HCEC 1CT (cell line): ENCODE measurements at places on chromosomes 4 and X.

- DNase-seq: no peak
These were observed 91.9 kb downstream of the TSPAN5 start for GRCh38 chr4:98566361-98567008.

DNA sequence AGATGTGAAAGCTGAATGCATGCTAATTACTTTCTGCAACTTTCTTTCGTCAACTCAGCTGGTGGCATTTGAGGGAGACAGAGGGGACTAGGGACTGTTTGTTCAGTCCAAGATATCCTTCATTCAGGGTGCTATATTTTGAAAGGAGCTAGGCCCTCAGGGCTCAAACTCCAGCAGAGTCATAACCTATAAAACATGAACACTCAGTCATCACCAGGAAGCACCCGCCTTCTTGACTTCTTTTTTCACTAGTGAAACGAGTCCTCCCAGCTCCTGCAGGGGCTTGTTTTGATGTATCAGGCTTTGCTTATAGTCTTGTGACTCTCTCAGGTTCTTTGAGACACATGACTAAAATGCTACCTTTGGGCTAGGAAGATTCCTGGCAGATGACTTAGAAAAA is 230.6 kb downstream of the PCDH7 start:
- no peak for DNase-seq

GRCh38 chr4:125021189-125021588 is 293.6 kb upstream of the FAT4 start:
- DNase-seq: no peak

DNA sequence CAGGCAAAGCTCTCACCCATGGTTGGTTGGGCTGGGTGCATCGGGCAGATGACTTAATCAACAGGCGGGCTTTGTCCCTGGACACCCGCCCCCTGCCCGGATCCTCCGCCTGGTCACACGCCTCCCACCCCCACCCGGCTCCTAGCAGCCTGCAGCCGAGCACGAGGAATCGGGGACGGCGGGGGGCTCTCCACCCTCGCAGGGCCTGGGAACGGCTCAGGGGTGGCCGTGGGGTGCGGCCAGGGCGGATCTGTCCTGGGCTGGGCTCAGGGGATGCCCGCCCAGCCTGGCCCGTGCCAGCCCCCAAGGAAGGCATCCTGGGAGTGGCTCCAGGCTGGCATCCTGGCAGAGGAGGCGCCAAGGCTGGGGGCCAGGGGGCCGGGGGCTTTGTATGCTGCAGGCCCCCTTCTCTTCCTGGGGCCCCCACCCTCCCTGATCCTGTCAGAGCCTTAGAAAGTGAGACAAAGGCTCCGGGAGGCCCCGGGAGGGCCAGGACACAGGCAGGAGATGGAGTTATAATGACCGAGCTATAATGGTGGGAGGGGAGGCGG is 32.5 kb upstream of the FGFR3 start:
- no peak for DNase-seq

DNA sequence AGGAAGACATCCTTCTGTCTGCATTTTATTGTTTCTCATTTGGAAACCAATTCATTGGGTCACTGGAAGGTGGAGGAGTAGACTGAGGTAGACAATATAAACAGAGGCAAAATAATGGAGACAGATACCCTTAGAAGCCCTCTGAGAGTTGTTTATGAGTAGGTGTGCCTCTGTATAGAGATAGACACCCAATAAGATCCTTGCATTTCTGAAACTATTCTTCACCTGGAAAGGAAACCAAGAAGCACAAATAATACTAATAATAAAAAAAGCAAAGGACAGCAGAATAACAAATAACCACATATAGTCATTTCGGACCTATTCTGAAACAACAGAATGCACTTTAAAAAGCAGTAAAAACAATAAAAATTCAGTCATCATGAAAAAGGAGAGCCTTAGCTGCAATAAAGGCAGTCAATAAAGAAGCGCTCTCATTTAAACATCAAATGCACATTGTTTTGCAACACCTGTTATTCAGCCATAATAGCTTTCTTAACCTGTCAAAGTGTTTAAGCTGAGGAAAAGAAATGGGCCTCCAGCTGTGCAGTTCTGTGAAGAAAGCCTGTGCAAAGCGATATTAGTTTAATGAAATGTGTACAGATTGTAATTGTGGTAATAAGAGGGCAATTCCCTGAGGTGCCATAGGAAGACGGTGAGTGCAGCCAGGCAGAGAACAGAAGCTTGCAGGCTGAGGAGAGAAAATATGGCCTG is 904.2 kb downstream of the STPG2 start:
- DNase-seq: no peak

DNA sequence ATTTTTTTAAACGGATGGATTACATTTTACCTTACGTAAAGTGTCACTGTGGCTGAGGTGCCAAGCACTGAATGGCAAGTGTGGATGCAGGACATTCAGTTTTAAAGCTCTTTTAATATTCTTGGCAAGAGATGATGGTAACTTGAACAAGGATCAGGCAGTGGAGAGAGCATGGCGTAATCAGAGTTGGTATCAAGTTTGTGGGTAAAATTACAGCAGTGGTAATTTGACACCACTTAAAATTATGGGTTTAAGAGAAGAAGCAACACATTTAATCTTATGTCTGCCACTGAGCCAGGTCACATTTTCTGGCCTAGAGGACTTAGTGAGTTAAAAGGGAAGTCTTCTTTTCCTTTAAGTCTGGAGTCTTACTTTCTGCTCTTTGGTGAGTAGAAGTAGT is 100.5 kb downstream of the NAA11 start:
- no peak for DNase-seq

GRCh38 chrX:37867536-37868153 is 20.3 kb upstream of the DYNLT3 start:
- no peak for DNase-seq

GRCh38 chr4:68326141-68326540 is 23.7 kb downstream of the YTHDC1 start:
- no peak for DNase-seq

DNA sequence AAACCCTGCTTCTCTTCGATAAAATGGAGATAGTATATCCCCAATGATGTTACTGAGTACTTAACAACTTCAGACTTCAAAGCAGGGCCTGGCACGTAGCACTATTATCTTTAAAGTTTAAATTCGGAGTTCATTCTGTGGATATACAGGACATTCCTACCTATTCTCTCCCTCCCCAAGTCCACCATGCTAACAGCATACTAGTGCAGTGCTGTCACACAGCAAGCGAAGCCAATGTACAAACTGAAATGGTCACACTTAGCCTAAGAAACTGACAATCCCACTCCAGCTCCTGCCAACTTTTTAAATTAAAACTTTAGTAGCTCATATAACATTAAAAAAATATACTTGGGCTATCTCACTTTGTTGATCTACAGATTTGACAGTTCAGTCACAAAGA is 1.2 kb upstream of the DNAJB14 start:
- no peak for DNase-seq

GRCh38 chrX:150051096-150051495 is 112.8 kb upstream of the EOLA2 start:
- no peak for DNase-seq

- DNase-seq: no peak
These were observed 94.9 kb upstream of the SHISA3 start for GRCh38 chr4:42302348-42302747.

DNA sequence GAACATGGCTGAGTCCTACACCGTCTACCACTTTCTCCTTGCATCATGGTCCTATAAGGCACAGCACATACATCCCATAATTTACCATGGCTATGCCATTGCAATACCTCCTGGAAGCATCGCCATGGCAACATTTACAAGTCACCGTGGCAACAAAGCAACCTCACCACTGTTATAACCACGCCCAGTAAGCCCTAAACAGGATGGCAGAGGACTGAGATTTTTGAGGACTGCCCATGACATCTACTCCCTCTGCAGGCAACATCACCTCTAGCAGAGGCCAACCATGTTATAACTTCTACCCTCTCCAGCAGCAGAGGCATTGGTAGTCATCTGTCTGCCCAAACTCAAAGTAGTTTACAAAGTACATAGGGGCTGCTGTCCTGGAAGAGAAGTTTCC is 29.7 kb downstream of the BCOR start:
- DNase-seq: no peak

DNA sequence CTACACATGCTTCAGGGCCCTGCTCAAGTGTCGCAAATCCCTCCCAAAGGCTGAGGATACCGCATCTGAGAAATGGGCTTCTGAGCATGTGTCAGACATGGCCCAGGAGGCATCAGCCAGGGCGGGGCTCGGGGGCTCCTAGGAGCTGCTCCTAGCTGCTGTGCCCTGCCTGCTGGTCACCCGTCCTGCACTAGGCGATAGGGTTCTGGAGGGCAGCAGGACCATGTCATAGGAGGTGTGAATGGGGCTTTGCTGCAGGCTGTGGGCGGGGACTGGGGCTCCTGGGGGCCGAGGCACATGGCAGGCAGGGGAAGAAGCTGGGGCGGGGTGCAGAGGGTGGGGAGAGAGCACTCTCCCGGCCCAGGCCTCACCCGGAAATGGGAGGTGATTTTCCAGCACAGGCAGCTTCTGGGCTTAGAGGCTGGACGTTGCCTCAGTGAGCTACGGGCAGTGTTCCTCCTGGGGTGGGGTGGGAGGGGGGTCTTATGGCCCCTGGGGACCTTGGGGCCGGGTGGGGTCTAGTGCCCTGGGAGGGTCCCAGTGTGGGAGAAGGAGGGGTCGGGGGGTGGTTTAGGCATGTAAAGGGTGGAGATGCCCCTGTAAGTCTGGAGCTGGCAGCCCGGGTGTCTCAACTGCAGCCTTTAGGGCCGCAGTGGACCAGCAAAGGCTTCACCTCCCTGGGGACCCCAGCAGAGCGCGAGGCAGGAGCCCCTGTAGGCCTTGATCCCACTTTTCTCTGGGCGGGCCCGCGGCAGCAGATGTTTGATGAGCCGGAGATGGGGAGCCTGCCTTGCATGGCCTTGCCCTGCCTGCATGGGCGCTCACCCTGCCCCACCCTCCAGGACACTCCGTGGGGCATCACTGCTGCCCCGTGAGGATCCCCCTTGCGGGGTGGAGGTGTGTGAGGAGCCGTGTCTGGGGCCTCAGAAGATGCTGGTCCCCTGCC is 98.6 kb upstream of the LRPAP1 start:
- DNase-seq: no peak

DNA sequence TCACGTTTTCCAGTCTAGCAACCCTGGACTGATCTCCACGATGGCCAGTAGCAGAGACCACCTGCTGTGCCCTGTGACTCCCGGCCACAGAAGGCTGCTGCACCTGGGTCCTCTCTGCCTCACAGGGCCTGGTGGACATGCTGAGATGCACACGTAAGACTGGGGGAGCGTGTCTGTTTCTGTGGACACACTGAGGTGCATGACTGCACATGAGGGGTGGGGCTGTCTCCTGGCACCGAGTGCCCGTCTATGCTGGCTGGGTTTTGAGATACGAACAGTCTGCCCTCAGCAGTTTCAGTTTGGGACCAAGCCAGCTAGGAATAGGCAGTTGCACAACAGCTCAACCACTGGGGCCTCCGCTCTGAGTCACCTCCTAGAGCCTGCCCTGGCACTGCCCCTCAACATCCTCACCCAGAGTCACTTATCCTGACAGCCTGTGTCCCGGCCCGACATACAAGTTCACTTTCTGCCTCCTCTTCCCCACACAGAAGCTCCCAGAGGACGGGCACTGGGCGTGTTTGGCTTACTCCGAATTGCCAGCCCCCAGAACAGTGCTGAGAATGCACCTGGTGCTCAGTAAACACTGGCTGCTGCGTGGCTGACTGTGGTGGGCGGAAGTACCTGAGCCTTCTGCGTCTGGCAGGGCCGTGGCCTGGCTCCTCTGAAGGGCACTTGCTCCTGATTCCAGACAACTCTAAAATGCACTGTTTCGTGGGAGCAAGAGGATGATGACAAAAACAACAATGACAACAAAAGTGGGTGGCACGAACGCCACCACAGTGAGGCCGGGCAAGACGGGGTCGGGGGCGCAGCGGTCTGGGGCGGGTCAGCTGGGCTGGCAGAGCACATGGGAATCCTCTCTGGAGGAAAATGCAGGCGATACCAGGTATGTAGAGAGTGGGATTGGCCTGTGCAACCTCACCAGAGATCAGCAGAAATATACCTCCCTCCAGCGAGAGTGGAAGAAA is 30.9 kb downstream of the RNF212 start:
- DNase-seq: peak; percentile 65

GRCh38 chr4:25783943-25784342 is 78.8 kb downstream of the SEL1L3 start:
- DNase-seq: no peak

DNA sequence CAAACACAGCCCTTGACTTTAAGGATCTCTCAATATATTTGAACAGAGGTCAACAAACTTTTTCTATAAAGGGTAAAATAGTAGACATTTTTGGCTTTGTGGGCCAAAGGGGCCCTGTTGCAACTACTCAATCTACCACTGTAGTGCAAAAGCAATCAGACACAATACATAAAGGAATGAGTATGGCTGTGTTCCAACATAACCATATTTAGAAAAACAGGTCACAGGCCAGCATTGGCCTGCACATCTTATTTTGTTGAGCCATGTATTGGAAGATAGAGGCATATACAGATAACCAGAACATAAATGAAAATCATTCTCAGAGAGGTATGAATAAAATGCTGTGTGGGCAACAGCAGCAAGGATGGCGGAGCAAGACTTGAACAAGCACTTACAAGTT is 49.8 kb downstream of the MID1 start:
- no peak for DNase-seq

DNA sequence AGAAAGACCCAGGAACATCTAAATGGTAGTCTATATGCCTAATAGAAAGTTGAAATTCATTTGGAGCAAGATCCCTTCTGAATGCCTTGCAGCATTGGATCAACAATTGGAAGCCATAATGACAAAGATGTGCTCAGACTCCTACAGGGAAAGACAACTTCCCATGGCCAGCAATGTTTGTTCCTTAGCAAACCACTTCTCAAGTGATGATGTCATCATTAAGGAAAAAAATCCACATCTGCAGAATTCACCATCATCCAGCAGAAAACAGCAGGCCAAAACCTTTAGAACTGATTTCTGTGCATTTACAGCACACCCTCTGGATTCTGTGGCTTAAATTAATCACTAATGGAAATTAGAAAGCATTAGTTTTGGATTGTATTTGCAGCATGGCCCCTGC is 82.4 kb upstream of the ZIC3 start:
- no peak for DNase-seq

DNA sequence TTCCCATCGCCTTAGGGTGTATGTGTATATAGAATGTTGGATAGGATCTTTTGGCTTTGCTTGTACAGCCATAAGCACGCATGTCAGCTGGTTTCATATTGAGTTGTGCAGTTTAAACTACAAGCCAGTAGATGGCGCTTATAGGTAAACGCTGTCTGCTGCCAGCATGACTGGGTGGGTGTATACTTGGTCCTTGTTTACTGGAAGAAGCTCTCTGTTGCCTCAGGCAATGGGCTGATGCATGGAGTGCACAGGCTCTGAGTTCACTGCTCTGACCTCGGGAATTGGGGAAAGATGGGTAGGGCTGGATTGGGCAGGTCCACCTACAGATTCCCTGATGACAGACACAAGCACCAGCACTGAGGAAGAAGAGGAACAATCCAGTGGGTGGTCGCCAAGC is 831.5 kb downstream of the STIM2 start:
- DNase-seq: peak; percentile 0
